Central memory CD8-positive, alpha-beta T cell (primary cell): ENCODE measurements at places on chromosomes 12 and 14.

DNA sequence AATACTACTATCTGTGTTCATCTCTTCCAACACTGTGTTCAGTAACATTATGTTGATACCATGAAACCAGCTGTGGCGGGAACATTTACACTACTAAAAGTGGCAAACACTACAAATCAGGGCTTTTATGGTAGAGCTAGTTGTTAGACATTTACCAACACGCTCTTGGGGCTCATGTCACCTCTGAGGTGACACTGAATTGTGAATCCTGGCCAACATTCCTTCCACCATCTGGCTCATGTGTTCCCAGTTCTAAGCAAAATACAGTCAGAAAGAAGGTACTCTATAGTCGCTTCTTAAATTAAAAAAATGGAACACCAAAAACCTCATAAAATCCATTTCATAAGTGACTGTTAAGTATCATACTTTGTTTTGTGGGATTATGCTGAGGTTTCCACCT, 436.6 kb downstream of the FUT8 start:
- H3K4me1 ChIP-seq: peaks cover 48% of the 10 kb centered on the region
- DNase-seq: no peak
- peak overlapping the region; percentile 50 for H3K4me3 ChIP-seq
- H3K27ac ChIP-seq: peak overlapping the region; percentile 87

GRCh38 chr14:103528587-103529382, at the start of gene TRMT61A:
Gene TRMT61A (plus strand): TSS chr14:103529196. CDS start chr14:103529979, 783 bp downstream.
- DNase-seq: peak; percentile 58
- H3K4me3 ChIP-seq: peak within 1 kb of the TSS; percentile 91
- peaks cover 32% of the 10 kb centered on the region for H3K4me1 ChIP-seq
- peaks cover 21% of the 10 kb centered on the region for H3K36me3 ChIP-seq
- peak within 1 kb of the TSS; percentile 95 for H3K27ac ChIP-seq

DNA sequence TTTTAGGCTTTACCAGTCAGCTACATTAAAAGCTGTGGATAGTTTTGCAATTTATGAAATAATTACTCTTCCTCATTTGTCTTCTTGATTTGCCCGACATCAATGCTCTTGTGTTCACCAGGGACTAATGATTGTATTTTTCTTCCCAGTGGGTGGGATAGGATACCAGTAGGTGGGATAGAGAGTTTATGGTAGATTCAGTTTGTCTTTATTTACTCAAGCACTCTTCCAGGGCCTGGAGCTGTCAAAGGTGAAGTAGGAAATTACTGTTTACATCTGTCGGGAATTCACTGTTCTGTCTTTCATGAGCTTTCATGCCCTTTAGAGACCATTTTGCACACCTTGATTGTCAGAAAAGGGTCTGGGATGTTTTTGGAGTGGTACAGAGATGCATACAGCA, 36.6 kb downstream of the ETV6 start:
- no peak overlapping the region for H3K4me3 ChIP-seq
- H3K4me1 ChIP-seq: peaks cover 52% of the 10 kb centered on the region
- no peaks in the 10 kb centered on the region for H3K27me3 ChIP-seq
- DNase-seq: no peak
- no peak overlapping the region for H3K27ac ChIP-seq

DNA sequence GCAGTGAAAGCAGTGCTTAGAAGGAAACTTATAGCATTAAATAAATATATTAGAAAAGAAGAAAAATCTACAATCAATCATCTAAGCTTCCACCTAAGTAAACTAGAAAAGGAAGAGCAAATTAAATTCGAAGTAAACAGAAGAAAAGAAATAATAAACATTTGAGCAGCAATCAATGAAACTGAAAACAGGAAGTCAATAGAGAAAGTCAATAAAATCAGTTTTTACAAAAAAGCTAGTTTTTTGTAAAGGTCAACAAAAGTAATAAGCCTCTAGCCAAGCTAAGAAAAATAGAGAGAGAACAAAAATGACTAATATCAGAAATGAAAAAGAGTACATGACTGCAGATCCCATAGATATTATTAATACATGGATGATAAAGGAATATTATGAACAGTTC, 34.2 kb upstream of the KTN1 start:
- no peak overlapping the region for H3K27ac ChIP-seq
- H3K4me3 ChIP-seq: no peak overlapping the region
- no peak for DNase-seq
- peaks cover 1% of the 10 kb centered on the region for H3K36me3 ChIP-seq

DNA sequence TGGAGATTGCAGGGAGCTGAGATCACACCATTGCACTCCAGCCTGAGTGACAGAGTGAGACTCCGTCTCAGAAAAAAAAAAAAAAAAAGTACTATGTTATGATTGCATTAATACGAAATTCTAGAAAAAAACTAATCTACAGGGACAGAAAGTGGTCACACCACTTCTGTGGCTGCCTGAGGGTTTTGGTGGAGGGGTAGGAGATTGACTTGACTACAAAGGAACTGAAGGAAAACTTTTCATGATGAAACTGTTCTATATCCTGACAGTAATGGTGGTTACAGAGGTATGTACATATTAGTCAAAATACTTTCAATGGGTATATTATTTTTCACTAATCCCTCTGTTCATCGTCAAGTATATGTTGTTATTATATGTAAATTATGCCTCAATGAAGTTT, 42.1 kb downstream of the FOXN3 start:
- no peaks in the 10 kb centered on the region for H3K27me3 ChIP-seq
- no peak overlapping the region for H3K27ac ChIP-seq
- H3K4me3 ChIP-seq: no peak overlapping the region
- H3K36me3 ChIP-seq: peaks cover 2% of the 10 kb centered on the region
- DNase-seq: no peak

GRCh38 chr14:98466807-98467206, 805.2 kb downstream of the BCL11B start:
- peaks cover 2% of the 10 kb centered on the region for H3K36me3 ChIP-seq
- no peaks in the 10 kb centered on the region for H3K4me1 ChIP-seq
- H3K27ac ChIP-seq: no peak overlapping the region
- no peaks in the 10 kb centered on the region for H3K27me3 ChIP-seq

GRCh38 chr12:108744021-108744897, 12.9 kb upstream of the CORO1C start:
- no peaks in the 10 kb centered on the region for H3K36me3 ChIP-seq
- H3K27ac ChIP-seq: no peak overlapping the region
- DNase-seq: no peak
- H3K4me3 ChIP-seq: no peak overlapping the region
- H3K4me1 ChIP-seq: no peaks in the 10 kb centered on the region

DNA sequence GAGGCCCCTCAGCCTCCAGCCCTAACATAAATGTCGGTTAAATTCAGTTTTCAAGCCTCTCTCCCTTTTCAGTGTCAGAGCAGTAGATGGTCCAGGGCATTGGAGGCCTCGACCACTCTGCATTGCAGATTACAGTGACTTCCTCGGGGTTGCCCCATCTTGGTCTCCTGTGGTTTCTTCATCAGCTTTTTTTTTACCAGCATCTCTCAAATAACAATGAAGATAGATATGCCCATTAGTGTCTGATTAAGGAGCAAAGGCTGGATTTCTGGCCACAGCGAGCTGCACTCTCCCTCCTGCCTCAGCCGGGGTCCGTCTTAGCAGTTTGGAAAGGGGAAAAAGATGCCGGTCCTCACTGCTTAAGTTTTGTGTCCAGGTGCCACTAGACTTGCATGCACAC, 49.7 kb downstream of the C14orf132 start:
- no peaks in the 10 kb centered on the region for H3K4me1 ChIP-seq
- H3K36me3 ChIP-seq: peaks cover 2% of the 10 kb centered on the region
- H3K4me3 ChIP-seq: no peak overlapping the region
- H3K27me3 ChIP-seq: peaks cover 54% of the 10 kb centered on the region
- H3K27ac ChIP-seq: no peak overlapping the region

- peaks cover 4% of the 10 kb centered on the region for H3K36me3 ChIP-seq
- H3K4me1 ChIP-seq: peaks cover 19% of the 10 kb centered on the region
- DNase-seq: no peak
- no peaks in the 10 kb centered on the region for H3K27me3 ChIP-seq
These were observed 16.6 kb upstream of the SLC38A2 start for GRCh38 chr12:46389031-46389616.

GRCh38 chr12:87671757-87672156, 357.4 kb downstream of the C12orf50 start:
- peaks cover 1% of the 10 kb centered on the region for H3K36me3 ChIP-seq
- no peak overlapping the region for H3K4me3 ChIP-seq
- no peaks in the 10 kb centered on the region for H3K4me1 ChIP-seq
- H3K27ac ChIP-seq: no peak overlapping the region
- no peak for DNase-seq

DNA sequence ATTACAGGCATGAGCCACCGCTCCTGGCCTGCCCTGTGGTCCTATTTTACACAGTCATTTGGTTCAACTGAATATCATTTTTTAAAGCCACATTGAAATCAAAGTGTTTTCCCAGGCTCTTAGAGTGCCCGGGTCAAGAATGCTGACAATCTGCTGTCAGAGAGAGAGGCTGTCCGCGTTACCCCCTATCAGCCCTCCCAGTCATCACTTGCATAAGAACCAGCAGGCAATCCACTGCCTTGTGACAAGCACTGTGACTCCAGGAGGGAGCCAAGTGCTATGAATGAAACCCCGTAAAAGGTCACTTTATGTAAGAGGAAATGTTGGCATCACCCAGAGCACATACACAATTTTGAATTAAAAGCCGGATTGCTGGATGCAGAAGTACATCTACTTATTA, 13.5 kb downstream of the PHLDA1 start:
- H3K4me1 ChIP-seq: peaks cover 29% of the 10 kb centered on the region
- H3K4me3 ChIP-seq: no peak overlapping the region
- peak overlapping the region; percentile 74 for H3K27ac ChIP-seq
- no peaks in the 10 kb centered on the region for H3K27me3 ChIP-seq
- H3K36me3 ChIP-seq: peaks cover 11% of the 10 kb centered on the region

GRCh38 chr14:35934499-35934898, 108.4 kb downstream of the BRMS1L start:
- DNase-seq: no peak
- H3K36me3 ChIP-seq: no peaks in the 10 kb centered on the region
- H3K4me1 ChIP-seq: peaks cover 9% of the 10 kb centered on the region

- no peak overlapping the region for H3K27ac ChIP-seq
- no peaks in the 10 kb centered on the region for H3K4me1 ChIP-seq
- H3K4me3 ChIP-seq: no peak overlapping the region
- no peak for DNase-seq
- H3K27me3 ChIP-seq: peaks cover 69% of the 10 kb centered on the region
These were observed 73.0 kb upstream of the FICD start for GRCh38 chr12:108442067-108442466.

DNA sequence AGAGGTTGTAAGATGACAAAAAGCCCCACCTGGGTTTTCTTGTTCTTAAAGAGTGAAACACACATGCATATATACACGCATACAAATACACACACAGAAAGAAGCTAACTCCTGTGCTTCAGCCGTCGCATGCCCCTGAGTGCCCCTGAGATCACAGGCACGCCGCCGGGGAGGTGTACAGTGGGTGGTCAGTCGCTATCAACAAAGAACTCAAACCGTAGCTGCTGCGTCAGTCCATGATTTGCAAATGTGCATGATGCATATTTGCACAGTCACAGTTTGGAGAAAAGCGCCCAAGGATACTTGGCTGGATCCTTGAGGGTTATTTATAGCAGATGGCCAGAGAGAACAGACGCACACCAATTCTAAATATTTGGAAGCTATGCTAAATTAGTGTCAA, 206.9 kb downstream of the TMEM132D start:
- no peaks in the 10 kb centered on the region for H3K36me3 ChIP-seq
- no peaks in the 10 kb centered on the region for H3K27me3 ChIP-seq
- no peak overlapping the region for H3K27ac ChIP-seq
- H3K4me1 ChIP-seq: no peaks in the 10 kb centered on the region

DNA sequence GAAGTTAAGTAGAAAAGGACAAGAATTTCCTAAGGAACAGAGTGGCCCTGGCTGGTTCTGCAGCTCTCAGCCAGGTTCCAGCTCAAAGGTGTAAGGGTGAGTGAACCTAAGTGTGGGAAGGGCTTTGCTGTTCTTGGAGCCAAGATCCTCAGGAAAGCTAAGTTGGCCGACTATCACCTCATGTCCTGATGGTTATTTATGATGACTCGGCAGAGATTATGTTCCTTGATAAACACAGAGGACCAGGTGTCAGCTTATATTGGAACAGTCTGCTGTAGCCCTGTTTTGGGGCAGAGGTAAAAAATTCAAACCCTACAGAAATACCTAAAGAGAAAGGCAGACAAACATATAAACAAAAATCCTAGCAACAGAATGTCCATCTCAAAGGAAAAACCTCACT, 128.5 kb downstream of the TBX3 start:
- no peak overlapping the region for H3K27ac ChIP-seq
- no peak for DNase-seq
- no peaks in the 10 kb centered on the region for H3K4me1 ChIP-seq
- no peaks in the 10 kb centered on the region for H3K36me3 ChIP-seq
- no peaks in the 10 kb centered on the region for H3K27me3 ChIP-seq

- peaks cover 21% of the 10 kb centered on the region for H3K4me1 ChIP-seq
- H3K27ac ChIP-seq: no peak within 1 kb of the TSS
- H3K36me3 ChIP-seq: peaks cover 1% of the 10 kb centered on the region
- peak within 1 kb of the TSS; percentile 64 for H3K4me3 ChIP-seq
- H3K27me3 ChIP-seq: peaks cover 16% of the 10 kb centered on the region
These were observed at the start of gene CACNA2D4 for GRCh38 chr12:1918081-1918883. Gene CACNA2D4 (minus strand): TSS chr12:1918652. CDS start chr12:1918473, 179 bp downstream.

- no peak for DNase-seq
- H3K4me3 ChIP-seq: no peak overlapping the region
- H3K27ac ChIP-seq: no peak overlapping the region
These were observed 58.4 kb downstream of the SOX5 start for GRCh38 chr12:23891115-23891514.

DNA sequence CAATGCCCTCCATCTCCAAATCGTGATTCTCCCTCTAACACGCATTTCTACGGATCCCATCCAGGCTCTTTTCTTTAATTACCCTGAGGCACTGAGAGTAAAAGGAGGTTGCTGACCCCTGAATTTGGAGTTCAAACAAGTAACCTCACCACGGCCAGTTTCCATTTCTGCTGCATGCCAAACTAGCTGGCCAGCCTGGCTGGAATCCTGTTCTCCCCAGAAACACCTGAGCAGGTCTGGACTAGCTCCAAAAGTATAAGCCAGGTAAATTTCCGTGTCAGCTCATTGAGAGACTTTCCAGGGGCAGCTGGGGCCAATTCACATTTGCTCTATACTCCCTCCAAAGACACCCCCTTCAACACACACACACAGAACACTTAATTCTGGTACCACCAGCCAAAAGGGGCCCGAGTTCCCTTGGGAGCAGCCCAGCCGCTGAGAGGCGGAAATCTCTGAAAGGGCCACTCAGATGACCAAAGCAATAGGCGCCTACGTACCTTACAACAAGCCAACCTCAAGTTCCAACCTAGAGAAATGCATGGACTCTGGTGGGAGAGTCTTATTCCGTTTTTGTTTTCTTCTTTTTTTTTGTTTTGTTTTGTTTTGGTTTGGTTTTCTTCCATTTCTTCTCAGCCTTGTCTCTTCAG, 131.4 kb downstream of the NDUFA12 start:
- H3K27me3 ChIP-seq: peaks cover 78% of the 10 kb centered on the region
- H3K27ac ChIP-seq: no peak overlapping the region
- no peak for DNase-seq
- peaks cover 25% of the 10 kb centered on the region for H3K4me1 ChIP-seq
- no peak overlapping the region for H3K4me3 ChIP-seq
